ENCODE measurements at places on chromosomes 4 and X.

- DNase-seq, result no peak
Measured at GRCh38 chr4:3241898-3242524, 6.9 kb upstream of the MSANTD1 start.

GRCh38 chr4:123812066-123812390 lies 415.4 kb downstream of the SPRY1 start:
- DNase-seq, result no peak

- no peak for DNase-seq
Measured at GRCh38 chr4:37794056-37794455, 32.4 kb upstream of the PGM2 start.

DNA sequence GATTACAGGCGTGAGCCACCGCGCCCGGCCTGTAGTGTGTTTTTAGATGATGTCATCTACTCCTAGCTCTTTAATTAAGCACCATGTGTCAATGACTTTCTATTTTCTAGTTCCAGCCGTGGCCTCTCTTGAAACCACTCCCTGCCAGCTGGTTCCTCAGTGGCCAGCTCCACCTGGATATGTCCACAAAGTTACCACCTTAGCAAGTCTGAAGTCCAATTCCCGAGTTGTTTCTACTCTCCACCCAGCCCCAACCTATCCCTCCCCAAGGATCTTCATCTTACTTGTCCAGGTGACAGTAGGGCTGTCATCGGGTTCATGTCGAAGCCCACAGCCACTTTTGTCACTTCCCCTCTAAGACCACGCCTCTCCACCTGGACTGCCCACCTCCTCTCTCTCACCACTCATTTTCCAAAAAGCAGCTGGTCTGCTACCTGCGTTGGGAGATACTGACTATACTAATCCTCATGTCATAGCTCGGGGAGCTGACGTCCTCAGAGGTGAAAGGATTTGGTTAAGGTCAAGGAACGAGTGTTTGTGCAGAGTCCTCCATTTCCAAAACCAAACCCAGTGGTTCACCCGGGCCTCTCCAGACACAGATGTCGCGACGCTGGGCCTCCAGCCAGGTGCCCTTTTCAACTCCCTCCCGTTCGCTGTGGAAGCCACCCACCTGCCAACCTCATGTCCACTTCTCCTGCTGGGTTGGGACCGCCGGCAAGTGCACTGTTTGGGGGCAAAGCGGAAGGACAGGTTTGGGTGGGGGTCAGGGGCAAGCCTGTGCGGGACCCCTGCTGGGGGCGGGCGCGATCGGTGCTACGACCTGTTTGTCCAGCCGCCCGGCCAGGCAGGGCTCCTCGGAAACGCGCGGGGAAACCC lies 704 bp downstream of the FAM3A start:
- no peak for DNase-seq

DNA sequence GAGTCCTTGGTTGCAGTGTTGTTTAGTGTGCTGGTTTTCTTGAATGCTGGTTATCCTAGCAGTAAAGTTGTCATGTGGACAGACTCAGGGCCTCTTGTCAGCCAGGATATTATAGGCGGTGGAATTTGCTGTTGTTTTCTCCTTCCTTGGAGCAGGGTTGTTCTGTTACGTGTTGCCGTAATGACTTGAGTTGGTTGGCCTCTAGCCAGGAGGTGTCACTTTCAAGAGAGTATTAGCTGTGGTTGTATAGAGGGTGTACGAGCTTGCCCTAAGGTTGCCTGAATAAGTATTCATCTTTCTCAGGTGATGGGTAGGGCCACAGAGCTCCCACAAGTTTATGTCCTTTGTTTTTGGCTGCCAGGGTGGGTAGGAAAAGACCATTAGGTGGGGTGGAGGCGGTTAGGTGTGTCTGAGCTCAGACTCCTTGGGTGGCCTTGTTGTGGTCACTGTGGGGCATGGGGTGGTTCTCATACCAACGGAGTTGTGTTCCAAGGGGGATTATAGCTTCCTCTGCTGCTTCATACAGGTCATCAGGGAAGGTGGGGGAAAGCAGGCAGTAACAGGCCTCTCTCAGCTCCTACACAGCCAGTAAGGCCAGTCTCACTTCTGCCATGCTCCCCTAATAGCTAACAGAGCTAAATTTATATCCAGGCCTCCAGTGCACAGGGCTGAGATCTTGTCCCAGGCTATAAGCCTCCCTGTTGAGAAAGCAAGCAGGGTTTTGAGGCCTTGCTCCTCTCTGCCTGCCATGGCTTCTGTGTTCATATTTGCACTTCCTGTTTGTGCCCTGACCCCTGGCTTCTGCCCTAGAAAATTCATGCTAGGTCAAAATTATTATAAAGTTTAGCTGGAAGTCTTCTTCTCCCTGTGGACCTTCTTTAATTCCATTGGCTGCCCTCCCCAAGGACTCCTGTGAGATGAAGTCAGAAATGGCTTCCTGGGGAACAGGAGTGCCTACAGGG lies 594.7 kb downstream of the RAPGEF2 start:
- no peak for DNase-seq

DNA sequence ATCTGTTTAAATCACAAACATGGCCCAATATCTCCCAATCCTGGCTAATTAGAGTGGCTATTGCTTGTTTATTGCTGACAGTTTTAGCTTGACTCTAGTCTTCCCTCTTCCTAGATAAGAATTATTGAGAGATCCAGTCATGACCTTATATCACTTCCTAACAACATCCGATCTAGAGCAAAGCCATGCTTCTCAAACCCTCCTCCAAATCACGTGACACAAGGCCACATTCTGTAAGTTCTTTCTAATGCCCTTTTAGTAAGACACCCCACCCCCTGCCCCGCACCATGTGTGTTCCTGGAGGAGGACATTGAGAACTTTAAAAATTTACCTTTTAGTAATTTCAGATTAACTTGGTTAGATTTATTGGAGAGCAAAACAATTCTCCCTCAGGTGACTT lies 40.6 kb upstream of the RASSF6 start:
- DNase-seq, result no peak

DNA sequence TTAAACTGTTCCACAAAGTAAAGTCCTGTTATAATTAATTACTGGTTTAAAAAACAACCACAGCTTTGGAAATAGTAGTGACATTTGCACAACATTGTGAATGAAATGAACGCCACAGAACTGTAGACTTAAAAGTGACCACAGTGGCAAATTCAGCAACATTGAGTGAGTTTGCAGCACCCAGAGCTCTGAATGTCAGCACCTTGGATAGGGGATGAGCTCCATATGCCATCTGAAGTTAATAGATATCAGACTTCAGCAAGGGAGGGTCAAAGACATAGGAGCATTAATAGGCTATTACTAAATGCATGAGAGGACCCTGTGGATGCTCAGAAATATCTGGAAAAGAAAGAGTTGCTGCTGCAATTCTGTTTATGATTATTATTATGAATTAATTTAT lies 55.3 kb upstream of the KCNIP4 start:
- DNase-seq, result no peak

DNA sequence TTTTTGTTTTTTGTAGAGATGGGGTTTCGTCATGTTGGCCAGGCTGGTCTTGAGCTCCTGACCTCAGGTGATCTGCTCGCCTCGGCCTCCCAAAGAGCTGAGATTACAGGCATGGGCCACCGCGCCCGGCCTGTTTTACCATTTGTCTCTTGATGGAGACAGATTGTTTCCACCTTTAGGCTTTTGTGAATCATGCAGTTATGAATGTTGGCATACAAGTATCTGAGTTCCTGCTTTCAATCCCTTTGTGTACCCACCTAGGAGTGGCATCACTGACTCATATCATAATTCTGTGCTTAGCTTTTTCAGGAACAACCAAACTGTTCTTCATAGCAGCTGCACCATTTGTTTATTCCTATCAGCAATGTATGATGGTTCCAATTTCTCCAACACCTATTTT lies 20.2 kb upstream of the MGST2 start:
- no peak for DNase-seq

DNA sequence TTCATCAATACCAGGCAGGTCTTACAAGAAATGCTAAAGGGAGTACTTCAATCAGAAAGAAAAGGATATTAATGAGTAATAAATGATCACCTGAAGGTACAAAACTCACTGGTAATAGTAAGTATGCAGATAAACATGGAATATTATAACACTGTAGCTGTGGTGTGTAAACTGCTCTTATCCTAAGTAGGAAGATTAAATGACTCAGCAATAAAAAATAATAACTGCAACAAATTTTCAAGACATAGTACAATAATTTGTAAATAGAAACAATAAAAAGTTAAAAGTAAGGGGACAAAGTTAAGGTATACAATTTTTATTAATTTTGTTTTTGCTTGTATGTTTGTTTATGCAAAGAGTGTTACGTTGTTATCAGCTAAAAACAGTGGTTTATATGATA lies 43.7 kb upstream of the DACH2 start:
- no peak for DNase-seq

DNA sequence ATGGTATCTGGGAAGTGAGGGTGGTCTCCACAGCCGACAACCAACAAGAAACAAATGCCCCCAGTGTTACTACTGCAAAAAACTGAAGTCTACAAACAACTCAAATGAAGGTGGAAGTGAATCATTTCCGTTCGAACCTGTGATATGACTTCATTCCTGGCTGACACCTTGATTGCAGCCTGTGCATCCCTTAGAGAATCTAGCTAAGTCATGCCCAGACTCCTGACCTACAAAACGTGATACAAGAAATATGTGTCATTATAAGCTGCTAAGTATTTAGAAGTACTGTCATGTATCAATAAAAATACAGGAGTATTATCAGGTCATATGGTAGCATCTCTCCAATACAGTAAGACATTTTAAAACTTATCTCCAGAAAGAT lies 959.7 kb upstream of the LCORL start:
- no peak for DNase-seq

- no peak for DNase-seq
Measured at GRCh38 chr4:8818063-8818881, 53.4 kb downstream of the HMX1 start.

GRCh38 chr4:14254252-14254651 lies 626.7 kb upstream of the BOD1L1 start:
- DNase-seq, result no peak

- no peak for DNase-seq
Measured at GRCh38 chr4:173748353-173748752, 218.3 kb upstream of the HAND2 start.

GRCh38 chrX:14362721-14363120 lies 166.6 kb upstream of the GLRA2 start:
- DNase-seq, result no peak

GRCh38 chr4:27807207-27807606 lies 946.6 kb downstream of the STIM2 start:
- no peak for DNase-seq

DNA sequence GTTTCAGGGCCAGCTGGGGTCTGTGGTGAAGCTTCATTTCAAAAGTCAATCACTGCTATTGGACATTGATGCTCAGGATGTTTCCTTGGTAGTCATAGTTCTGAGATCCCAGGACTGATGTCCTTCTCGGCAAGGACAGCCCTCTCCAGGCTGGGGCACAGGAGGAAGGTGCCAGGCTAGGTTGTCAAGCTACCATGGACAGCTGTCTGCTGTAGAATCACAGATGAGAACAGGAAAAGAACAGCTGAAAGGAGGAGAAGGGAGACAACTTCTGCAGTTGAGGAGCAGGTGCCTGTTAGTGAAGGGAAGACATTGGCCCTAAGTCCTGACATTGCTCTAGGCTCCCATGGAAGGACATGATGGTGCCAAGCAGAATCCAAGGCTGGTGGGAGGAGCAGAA lies 58.0 kb downstream of the XAGE2 start:
- DNase-seq, result no peak

DNA sequence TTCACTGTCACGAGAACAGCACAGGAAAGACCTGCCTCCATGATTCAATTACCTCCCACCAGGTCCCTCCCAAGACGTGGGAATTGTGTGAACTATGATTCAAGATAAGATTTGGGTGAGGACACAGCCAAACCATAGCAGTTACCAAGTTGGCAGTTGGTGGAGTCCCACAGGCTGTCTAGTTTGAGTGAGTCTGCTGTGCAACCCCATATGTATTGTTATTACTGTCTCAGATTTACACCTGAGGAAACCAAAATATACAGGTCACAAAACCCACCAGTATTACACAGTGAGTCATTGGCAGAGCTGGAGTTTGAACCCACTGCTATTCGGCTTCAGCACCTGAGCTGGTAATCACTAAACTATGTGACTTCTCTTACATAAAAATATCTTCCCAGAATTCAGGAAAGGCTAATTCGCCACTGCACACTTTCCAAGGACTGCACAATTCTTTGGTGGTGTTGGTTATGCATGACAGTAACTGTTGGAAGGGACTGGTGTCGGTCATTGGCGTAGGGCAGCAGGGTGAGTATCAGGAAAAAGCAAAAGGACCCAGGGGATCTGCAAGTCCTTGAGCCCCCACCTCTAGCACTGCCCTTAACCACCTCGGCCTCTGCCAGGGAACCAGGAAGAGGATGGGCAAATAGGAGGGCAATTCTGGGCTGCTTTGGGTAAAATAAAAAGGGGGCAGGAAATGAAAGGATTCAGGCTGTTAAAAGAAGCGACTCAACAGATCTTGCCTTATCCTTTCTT lies 110.1 kb downstream of the USP46 start:
- DNase-seq, result no peak

- no peak for DNase-seq
Measured at GRCh38 chr4:103853627-103854026, 133.8 kb upstream of the TACR3 start.

GRCh38 chrX:63613531-63614028 lies 171.4 kb downstream of the ARHGEF9 start:
- no peak for DNase-seq
